Activated naive CD8-positive, alpha-beta T cell treated with anti-CD3 and anti-CD28 coated beads, Interleukin-2, amount 10 ng/mL, durations not matched to agents 7 days and 5 days (primary cell): ENCODE measurements at places on chromosomes 16 and 17. TPM values are rescaled to one million over a fixed set of nuclear protein-coding genes. Genes with fewer than 3 reads are reported as not detected.

GRCh38 chr17:8164815-8165131 is 2.0 kb upstream of the VAMP2 start:
- H3K27ac ChIP-seq = peak overlapping the region; percentile 100
- H3K4me3 ChIP-seq = peak overlapping the region; percentile 88
- H3K27me3 ChIP-seq = no peaks in the 10 kb centered on the region
- peaks cover 19% of the 10 kb centered on the region for H3K36me3 ChIP-seq

DNA sequence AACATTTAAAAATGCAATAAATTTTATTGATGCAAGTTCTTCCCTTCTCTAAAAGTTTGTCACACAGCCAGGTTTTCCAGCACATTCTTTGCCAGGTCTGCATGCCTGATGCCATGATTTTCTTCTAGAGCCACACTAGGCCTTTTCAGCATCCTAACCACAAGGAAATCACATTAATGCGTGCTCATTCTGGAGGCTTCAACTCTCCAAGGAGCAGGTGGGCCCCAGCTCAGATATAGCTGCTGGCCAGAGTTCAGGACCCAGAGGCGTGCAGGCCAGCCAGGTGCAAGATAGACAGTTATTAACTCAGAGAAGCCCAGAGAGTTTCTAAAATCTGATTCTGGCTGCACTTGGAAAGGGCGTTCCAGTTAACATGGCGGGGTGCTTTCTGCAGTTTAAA is 124.5 kb upstream of the MAF start:
- H3K27ac ChIP-seq = no peak overlapping the region
- no peak overlapping the region for H3K4me3 ChIP-seq
- no peak for DNase-seq
- H3K4me1 ChIP-seq = no peaks in the 10 kb centered on the region

CACNG1 gene
- total RNA-seq = not detected

MYO15A gene
- total RNA-seq = 1.0 TPM

DNA sequence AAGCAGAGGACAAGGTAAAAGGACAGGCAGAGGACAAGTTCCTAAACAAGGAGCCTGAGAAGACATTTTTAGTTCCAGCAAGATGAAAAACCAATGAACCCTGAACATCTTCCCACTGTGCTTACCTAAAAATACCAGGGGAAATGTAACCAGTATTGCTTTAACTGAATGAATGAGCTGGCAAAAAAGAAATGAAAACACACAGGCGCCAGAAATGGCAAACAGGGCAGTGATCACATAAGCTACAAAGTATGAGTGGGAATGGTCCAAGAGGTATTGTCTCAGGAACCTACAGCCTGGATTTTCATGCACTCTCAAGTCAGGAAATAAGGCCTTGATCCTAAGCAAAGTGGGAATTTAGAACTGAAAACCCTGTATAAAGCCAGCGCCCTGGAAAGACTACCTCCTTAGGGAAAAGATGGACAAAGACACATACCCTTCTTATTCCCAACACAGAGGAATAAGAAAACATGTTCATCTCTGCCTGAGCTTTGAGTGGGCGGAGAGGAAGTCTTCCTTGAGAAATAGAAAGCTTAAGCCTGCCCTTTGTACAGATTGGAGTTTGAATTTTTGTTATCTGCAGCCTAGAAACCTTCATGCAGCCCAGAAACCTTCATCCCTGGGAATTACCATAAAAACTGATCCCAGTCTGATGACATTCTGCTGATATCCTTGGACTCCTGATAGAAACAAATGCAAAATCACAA is 2.1 kb downstream of the CMTM2 start:
- no peak overlapping the region for H3K27ac ChIP-seq
- peaks cover 38% of the 10 kb centered on the region for H3K27me3 ChIP-seq
- DNase-seq = no peak
